B cell (primary cell): ENCODE measurements at places on chromosomes 11 and 22.

DNA sequence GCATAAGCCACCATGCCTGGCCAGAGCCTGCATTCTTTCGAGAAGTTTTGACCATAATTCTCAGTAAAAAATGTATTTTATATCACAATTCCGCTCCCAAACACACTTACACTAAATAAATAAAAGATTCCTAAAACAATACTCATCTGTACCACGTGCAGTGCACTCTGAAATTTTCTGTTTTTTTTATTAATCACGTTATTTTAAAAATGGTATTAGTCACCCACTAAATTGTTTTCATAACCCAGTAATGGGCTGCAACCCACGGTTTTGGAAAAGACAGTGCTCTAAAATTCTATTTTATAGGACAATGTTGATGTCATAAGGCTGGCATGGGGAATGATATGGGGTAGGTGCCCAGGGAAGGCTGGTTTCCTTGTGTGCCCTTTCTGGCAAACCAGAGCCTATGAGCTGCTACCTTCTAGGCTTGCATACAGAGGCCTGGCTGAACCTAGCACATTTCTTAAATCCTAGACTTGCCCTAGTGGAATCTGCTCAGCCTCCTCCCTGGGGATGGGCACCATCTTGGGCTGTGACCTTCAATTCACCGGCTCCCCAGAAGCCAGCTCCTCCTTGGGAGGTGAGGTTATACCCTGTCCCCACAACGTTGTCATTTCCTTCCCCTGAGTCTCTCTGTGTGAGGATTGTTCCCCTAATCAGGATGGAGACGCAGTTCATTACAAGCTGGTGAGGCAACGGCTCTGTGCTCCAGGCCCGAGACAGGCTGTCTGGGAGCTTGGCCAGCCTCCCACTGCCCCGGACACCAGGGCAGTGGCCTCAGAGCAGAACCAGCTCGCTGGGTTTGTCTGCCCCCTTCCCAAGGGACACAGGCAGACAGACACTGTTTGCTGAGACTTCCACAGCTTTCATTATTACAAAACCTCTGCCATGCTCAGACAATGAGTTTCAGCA is 116.5 kb upstream of the NAV2 start:
- DNase-seq, result no peak

DNA sequence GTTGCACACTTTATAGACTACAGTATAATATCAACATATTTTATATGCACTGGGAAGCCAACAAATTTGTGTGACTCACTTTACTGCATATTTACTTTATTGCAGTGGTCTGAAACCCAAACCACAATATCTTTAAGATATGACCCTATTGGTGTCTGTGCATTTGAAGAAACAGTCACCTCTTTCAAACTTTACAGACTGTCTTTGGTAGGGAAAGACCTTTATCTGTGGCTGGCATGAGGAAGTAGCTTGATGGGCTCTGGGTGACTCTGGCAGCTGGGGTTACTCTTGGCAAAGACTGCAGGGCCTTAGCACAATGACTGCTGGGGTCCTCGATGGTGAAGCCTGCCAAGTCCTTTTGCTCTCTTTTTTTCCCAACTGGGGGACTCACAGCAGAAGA is 21.3 kb upstream of the ABTB2 start:
- no peak for DNase-seq

DNA sequence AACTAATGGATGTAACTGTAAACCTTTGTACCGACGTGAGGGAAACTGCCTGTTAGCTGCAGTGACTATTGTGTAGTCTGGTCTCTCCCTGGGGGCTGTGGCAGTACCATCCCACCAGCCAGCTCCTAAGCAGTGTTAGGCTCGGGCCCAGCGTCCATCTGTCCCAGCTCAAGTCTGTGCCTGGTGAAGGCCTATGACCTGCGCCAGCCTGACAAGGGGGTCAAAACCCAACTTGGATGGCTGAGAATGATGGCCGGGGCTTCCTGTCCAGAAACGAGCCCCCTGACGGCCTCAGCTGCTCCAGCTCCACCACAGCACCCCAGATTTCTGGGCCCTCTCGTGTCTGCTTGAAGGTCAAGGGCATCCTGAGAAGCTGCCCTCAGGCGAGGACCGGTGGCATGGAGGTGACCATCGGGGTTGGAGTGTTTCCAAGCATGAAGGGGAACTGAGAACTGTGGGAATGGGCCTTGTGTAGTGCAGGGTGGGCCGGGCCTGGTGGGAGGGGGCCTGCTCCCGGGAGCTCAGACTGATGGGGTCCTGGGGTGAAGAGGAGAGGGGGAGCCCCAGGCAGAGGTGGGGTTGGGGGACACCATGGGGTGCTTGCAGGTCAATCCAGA is 14.3 kb upstream of the SPI1 start:
- peak; percentile 2 for DNase-seq

GRCh38 chr11:102800767-102801166 is 2.8 kb upstream of the MMP1 start:
- no peak for DNase-seq

DNA sequence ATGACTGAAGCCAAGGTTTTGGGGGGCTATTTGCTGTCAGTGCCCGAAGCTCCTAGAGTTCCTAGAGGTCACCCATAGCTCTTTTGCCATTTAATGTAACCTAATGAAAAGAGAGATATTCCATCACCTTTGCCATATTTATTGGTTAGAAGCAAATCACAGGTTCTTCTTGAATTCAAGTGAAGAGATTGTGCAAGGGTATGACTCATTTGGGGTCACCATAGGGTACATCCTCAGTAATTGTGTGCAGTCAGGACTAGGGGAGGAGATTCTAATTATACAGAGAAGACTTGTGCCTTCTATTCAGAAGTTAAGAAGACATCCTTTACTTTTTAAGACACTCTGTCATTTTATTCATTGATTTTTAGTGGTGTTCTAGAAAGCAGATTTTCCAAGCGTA is 6.9 kb upstream of the PRAME start:
- no peak for DNase-seq

DNA sequence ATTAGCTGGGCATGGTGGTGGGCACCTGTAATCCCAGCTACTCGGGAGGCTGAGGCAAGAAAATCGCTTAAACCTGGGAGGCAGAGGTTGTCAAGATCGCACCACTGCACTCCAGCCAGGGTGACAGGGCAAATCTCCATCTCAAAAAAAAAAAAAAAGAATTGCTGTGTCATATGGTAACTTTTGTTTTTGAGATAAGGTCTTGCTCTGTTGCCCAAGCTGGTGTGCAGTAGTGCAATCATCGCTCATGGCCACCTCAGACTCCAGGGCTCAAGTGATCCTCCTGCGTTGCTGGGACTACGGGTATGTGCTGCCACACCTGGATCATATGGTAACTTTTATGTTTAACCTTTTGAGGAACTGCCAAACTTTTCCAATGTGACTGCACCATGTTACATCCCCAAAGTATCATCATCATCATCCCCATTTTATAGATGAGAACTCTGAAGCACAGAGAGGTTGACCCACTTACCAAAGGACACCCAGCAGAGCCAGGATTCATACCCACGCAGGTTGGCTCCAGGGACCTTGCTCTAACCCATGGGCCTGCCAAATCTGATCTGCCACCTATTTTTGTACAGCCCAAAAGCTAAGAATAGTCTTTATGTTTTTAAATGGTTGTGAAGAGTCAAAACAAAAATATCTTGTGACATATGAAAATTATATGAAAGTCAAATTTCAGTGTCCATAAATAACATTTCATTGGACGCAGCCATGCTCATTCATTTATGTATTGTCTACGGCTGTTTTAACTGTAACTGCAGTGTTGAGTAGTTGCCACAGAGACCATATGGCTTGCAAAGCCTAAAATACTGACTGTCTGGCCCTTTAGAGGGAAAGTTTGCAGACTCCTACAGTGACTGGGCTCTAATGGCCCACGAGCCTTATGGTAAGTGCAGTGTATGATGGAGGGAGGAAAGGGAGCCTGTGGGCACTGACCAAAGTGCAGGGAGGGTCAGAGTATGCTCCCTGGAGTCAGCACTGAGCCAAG is 45.3 kb downstream of the GDPD5 start:
- no peak for DNase-seq

- no peak for DNase-seq
Measured at GRCh38 chr11:13552784-13553183, 57.0 kb upstream of the PTH start.

GRCh38 chr11:47667135-47667534 is 24.8 kb upstream of the MTCH2 start:
- DNase-seq, result no peak

DNA sequence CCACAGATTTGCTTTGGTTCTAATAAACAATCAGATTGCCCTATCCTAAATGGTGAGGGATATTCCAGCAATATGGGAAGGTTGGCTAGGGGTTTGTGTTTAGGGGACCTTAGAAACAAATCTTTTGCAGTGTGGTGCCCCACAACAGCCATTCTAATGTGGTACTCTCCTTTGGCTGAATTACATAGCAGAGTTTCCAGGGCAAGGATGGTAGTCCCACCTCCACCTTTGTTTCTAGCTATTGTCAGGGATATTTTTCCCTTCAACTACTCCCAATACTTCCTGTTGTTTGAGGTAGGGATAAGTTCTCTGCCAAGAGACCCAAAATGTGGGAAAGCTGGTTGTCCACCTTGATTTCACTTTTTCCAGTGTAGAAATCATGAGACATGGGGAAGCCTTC is 494.7 kb upstream of the CHORDC1 start:
- DNase-seq, result no peak

DNA sequence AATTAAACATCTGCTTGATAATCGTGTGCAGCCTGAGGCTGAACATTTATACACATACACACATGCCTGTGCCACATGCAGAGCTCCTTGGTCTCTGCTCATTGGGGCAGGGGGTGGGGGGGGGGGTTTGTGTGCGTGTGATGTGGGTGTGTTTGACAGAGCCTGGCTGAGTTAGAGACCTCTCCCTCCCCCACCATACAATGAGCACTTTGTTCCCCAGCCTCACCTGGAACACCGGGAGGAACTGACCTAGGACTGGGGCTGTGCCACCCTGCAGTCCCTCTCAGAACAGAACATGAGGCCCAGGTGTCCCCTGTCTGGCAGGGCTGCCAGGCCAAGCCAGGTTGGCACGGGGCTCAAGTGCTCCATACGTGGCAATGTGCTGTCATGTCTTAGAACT is 96.6 kb downstream of the TP53I11 start:
- no peak for DNase-seq

DNA sequence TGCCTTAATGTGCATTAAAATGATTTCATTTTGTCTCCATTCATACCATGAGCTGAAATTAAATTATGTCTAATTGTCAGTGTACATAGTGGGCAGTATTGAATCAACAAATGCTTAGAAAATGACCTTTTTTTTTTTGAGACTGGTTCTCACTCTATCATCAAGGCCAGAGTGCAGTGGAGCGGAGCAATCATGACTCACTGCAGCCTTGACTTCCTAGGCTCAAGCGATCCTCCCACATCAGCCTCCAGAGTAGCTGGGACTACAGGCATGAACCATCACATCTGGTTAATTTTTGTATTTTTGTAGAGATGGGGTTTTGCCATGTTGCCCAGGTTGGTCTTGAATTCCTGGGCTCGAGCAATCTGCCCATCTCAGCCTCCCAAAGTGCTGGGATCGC is 117.0 kb upstream of the BLID start:
- no peak for DNase-seq

GRCh38 chr22:43234264-43234988 is 47.5 kb upstream of the TTLL12 start:
- no peak for DNase-seq

DNA sequence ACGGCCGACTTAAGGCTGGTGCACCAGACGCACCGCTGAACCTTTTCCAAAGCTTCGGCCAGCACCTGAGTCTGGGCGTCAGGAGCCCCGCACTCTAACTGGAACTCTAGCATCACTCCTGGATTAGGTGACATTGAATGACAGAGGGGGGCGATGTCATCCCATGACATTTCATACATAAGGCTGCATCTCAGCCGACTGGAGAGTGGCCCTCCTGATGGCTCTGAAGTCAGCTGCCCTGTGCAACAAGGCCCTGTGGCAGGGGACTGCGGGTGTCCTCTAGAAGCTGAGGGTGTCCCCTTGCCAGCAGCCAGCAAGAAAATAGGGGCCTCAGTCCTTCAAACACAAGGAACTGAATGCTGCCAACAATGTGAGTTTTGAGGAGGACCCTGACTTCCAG is 10.1 kb upstream of the FADS3 start:
- no peak for DNase-seq

GRCh38 chr11:71307811-71308645 is 55.7 kb upstream of the SHANK2 start:
- no peak for DNase-seq

GRCh38 chr11:33248416-33248971 is 8.7 kb upstream of the HIPK3 start:
- DNase-seq, result no peak

DNA sequence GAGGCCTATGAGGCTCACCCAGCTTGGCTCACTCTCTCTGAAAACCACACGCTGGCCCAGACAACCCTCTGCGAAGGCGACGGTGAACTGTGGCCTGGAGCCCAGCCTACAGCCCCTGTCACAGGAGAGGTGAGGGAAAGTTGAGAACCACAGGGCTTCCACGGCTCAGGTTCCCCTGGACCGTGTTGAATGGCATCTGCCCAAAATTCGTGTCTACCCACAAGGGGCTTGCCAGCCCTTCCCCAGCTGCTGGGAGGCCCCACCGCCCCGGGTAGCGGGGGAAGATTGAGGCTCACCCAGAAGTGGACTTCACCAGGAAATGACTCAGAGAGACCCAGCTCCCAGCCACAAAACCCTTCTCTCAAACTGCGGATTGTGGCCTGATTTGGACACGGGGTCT is 197.1 kb downstream of the CTTN start:
- no peak for DNase-seq

- no peak for DNase-seq
Measured at GRCh38 chr11:101288392-101288791, 158.8 kb upstream of the PGR start.

DNA sequence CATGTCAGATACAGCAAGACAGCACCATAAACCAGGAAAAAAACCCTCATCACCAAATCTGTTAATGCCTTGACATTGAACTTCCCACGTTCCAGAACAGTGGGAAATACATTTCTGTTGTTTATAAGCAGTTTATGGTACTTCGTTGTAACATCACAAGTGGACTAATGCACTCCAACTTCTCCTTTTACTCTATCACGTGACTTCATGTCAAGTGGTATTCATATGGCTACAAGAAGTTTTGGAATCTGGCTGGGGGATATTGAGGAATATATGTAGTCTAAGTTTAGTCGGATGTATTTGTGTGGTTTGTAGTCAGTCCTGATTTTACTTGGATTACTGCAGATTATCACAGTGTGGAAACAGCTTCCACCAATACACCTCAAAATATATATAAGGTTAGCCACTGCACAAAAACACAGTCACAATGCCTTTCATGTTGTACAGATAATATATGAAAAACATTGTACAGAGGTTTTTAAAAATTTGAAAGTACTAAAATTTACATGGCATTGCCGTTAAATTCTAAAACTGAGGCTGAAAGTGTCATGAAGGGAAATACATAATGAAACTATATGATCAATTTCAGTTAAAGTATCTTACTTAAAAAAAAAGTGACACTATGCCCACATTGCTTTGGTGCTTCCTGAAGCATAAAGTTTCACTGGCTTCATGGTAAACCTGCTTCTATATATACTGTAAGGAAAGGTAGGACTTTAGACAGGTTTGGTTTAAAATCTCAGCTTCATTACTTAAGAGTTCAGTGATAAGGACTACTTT is 134.1 kb downstream of the CASP12 start:
- no peak for DNase-seq
